ENCODE measurements at places on chromosomes 1 and 21.

GRCh38 chr1:29851691-29852090 lies 615.4 kb downstream of the PTPRU start:
- DNase-seq = no peak

GRCh38 chr1:112808861-112809684 lies 93.9 kb upstream of the PPM1J start:
- DNase-seq = no peak

GRCh38 chr21:14977814-14978213 lies 87.0 kb downstream of the NRIP1 start:
- no peak for DNase-seq

DNA sequence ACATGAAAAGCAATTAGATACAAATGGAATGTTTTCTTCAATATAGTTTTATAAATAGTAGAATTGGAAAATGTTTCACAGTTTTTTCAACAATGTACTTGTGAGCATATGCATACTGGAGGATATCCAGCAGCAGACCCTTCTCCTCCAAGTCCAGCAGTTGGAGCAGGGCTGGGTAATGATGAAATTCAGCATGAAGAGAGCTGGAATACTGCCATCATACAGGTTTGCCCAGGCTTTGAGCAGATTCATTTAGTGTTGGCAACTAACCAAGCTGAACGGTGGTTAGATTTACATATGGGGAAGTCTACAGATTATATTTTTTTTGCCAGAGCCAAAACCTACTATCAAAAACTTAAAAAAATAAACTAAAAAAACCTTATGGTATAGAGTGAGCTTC lies 38.3 kb downstream of the WDR3 start:
- no peak for DNase-seq

GRCh38 chr1:7335224-7335879 lies 435.7 kb upstream of the VAMP3 start:
- no peak for DNase-seq

- no peak for DNase-seq
Measured at GRCh38 chr1:86811142-86811924, 102.6 kb downstream of the SELENOF start.

DNA sequence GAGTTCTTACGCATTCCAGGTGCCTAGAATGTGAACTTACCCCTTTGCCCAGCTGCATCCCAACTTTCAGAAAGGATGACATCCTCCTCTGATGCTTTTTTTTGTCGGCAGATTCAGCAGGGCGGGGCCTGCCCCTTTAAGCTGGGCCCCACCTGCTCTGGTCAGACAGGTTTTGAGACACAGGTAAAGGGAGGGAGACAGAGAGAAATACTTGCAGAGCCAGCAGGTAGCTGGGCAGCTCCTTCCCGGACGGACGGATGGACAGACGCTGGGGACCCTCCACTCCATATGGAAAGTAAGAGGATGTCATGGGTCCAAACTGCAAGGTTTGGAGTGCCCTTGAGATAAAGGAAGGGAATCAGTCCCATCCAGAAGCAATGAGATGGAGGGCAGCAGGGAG lies at the start of gene TMEM79:
TMEM79 (plus strand) TSS at position 214 of the 400 bp plus-strand sequence. CDS start 902 bp downstream, outside the sequence.
- DNase-seq = no peak

GRCh38 chr1:47646676-47647075 lies 208.8 kb downstream of the FOXD2 start:
- DNase-seq = no peak

DNA sequence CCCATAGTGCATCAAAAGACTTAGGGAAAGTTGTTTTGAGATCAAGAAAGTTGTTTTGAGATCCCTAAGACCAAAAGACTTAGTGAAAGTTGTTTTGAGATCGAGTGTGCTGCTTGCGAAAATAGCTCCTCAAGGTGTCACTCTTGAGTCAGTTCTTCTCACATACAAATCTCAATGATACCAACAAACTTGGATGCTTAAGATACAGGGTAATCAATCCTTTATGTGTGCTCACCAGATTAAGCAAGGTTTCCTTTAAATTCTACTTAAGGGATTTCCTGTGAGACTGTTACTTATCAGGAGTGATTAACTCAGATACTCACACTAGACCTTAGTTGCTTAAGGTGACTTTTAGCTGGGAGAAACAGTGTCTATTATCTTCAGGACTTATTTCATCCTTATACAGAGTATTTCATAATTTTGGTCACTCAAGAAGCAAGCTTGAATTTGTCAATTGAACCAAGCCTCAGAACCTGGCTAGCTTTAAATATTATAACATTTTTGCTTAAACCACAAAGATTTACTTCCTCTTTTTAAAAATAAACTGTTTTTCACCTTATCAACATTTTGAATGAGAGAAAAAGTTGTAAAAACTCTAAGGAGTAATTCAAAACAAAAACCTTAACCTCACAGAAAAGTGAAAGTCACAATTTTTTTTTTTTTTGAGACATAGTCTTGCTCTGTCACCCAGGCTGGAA lies 8.0 kb upstream of the RLF start:
- DNase-seq = no peak

GRCh38 chr1:89620664-89621063 lies 12.3 kb upstream of the LRRC8C start:
- DNase-seq = no peak

DNA sequence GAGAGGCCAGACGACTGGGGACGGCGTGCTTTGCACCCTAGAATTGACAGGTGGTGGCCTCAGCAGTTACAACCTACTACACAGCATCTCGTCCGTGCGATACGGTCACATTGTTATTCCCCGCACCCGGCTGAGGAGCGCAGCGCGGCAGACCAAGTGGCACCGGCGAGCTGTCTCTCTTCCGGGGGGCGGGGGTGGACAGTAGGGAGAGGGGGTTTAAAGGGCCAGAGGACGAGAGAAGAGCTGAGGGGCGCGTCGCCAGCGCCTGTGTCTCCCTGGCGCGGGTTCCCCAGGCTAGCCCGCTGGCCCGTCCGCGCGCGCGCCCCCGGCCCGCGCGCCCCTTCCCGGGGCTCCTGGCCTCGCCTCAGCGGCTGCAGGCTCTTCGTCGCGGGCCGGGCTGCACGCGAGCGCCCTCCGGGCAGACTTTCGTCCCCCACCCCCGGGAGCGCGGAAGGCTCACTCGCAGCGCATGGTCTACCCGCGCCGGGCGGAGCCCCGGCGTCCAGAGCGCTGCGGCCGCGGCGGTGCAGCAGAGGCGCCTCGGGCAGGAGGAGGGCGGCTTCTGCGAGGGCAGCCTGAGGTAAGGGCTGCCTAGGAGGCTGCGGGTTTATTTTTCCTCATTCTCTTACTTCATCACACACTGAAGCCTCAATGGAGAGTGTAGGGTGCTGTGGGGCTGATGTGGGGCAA lies at the start of gene PDE4B:
PDE4B (plus strand) TSS at position 227 of the 690 bp plus-strand sequence.
- DNase-seq = no peak

- DNase-seq = peak; percentile 43
Measured at GRCh38 chr1:31815752-31816500, at the start of gene SPOCD1. TSS of gene SPOCD1 (minus strand) at chr1:31816022. CDS start at chr1:31815333, 689 bp downstream.

GRCh38 chr1:158819461-158820443 lies 11.4 kb upstream of the MNDA start:
- no peak for DNase-seq
